CD4-positive, alpha-beta T cell treated with Interleukin-15 for 4 hours (primary cell): ENCODE measurements at places on chromosomes 3 and 15.
A peak's percentile ranks its signal among the peaks of the same experiment; 100 is the strongest.

GRCh38 chr3:9808345-9809037 is 1.6 kb upstream of the TTLL3 start:
- peak; percentile 54 for DNase-seq

GRCh38 chr15:41606997-41607396 is 48.0 kb downstream of the TYRO3 start:
- no peak for DNase-seq

DNA sequence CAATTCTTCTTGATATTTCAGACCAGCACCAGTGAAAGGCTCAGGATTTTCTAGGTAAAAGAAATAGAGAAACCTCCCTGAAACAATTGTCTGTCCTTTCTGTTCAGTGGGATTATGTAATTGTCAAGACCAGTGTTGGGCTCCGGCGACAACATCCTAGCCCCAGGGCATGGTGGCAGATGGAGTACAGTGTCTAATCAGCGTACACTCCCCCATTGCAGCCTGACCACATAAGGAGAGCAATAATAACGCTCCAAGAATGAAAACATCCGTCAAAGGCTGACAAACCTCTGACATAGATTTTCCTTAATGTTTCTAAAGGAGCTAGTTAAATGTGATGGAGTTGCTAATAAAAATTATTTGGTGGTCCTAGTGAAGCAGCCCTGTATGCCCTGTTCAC is 144.6 kb downstream of the EBLN2 start:
- no peak for DNase-seq

- no peak for DNase-seq
Measured at GRCh38 chr3:33943277-33943676, 144.8 kb downstream of the PDCD6IP start.

DNA sequence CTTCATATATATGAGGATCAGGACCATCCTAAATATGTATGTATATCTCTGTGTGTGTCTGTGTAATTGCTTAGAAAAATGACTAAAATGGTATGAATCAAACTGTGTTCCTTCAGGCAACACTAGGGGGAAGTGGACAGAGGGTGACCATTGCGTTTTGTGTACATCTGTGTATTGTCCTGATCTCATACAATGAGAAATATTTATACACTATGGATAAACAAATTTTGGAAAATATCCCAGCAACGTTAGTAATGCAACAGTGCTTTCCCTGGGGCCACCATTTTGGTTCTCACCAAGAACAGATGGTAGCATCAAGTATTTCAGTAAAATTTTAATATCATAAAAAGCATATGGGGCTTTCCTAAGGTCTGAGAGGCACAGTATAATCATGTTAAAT is 130.1 kb downstream of the PTPRG start:
- DNase-seq, result no peak

- DNase-seq, result no peak
Measured at GRCh38 chr15:79673416-79674123, 223.2 kb downstream of the MTHFS start.

DNA sequence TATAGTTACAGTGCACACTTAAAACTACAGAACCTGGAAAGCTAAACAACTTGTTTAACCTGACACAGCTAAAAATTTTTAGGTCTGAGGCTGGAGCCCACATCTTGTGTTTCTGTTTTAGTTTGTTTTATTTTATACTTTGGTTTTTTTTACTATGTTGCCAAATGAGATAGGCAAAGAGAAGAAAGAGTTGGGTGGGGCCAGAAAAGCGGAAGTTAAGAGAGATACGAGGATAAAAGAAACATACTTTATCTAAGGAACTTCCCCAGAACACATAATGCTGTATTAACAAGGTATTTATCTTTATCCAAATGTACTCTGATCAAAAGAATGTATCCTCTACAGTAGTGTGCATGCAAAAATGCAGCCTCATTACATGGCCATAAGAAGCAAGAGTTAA is 1145.7 kb downstream of the EPHA3 start:
- DNase-seq, result no peak
